ENCODE measurements at places on chromosomes 3 and 15.

DNA sequence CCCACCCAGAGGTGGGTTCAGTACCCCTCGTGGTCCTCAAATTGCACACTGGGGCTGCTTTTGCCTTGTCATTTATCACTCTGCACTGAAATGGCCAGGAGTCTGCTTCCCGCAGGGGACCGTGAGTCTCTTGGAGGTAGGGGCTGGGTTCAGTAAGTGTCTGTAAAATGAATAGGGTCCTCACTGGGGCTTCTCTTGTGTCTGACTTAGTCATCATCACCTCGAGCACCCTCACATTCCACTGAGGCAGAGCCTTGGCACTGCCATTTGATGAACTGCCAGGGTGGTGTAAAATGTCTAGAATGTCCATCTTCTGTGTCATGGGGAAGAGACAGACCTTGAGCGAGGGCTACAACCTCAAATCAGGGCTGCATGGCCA is 61.0 kb upstream of the RYK start:
- DNase-seq: no peak

GRCh38 chr15:56320861-56321260 is 44.4 kb upstream of the TEX9 start:
- no peak for DNase-seq

DNA sequence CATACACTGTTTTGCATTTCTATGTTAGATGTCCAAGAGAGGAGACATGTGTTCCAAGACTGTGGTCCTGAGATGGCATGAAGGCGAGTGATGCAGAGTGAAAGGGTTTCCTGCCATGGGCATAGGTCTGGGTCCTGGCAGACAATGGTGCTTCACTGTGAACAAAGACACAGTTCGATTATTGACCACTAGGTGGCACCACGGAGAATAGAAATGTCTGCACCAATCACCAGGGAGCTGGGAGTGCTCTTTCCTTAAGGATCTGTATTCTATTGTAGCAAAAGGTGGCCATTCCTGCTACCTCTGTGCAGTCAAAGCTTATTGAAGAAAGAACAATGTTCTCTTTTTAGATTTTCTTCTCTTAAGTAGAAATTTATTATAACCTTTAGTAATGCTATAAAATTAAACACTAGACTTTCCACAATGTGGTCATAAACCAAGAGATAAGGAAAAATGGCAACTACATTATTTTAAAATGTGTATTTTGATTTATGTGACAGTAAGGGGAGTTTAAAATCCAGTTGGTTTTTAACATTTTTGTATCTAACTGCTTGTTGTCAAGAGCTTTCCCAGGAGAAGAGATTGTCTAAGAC is 88.7 kb downstream of the GABRG3 start:
- peak; percentile 39 for DNase-seq

DNA sequence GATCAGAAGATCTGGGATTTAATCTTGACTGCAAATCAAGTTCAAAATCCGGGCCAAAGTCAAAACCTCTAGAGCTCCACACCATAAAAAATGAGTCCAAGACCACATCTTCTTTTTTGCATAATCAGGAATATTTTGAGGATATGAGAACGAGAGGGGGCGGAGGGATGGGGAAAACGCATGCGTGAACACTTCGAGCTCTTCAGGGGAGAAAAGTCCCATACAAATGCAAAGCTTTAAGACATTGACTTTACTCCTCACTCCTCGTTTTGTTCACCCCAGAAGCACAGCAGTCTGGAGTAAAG is 68.2 kb downstream of the SUMF1 start:
- DNase-seq: no peak

- DNase-seq: no peak
Observed at GRCh38 chr15:50057196-50057595, 61.8 kb downstream of the ATP8B4 start.

DNA sequence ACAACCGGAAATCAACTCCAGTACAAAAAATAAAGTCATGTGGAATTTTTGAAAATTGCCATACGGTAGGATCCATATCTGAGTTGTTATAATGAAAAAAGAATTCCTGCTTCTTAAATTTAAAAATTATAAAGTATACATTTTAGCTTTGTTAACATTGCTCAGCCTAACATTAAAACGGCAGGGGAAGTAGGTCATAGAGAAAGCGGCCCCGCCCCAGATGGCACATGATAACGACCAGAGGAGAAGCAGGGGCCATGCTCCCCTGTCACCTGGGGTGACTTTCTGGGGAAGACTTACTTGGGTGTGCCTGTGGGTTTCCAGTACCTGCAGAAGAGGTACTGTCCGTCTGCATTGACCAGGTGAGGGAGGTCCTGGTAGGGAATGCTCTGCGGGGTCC is 921 bp downstream of the MGLL start:
- DNase-seq: no peak

DNA sequence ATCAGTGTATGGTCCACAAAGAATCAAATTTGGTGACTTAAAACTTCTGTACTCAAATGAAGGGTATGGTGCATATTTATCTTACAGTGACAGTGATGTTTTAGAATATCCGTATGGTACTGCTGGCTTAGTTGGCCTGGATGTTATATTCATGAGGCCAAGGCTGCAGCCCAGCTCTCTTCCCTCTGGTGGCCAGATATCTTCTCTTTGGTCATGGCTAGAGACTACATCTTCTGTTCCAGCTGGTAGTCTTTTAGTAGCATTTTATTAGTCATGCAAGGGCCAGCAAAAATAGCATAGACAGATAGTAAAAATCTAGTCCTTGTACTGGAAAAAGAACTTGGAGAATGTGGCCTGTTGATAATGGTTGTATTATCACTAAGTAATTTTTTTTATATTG is 124.0 kb upstream of the ROPN1 start:
- no peak for DNase-seq

Data from GM12891 (cell line).